ENCODE measurements at places on chromosomes 5 and 9. TPM values are rescaled to one million over a fixed set of nuclear protein-coding genes. Genes with fewer than 3 reads are reported as not detected.
A peak's percentile ranks its signal among the peaks of the same experiment; 100 is the strongest.

GMCL2 gene
- total RNA-seq: not detected

AMACR gene
- total RNA-seq: 14.3 TPM

DNA sequence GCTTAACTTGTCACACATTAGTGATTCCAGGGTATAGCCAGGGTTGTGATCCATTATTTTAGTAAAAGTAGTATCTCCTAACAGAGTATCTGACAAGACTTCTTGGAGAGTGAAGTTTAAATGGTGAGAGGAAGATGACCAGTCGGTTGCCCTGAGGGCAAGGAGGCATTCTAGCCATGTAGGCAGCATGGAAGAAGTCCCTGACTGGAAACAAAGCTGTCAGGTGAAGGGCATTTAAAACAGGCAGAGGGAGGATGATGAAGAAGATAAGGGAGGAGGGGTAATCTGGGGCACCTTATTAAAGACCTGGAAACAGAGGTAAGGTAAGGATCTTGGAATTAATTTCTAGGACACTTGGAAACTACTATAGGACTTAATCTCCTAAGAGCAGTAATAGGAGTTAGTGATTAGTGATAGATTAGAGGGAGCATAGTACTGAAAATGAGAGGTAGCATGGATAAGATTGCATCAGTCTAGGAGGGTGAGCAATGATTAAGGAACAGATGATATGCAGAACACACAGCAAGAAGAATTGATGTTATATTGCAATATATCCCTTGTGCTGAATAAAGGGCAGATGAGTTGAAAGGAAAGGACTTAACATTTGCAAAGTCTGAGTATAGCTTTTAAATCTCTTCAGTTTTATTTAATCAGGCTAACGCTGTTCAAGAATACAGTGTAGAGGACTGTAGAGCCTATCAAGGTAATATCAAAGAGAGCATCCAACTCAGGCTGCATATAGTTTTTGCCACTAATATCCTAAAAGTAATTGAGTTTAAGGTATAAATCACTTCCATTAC lies 9.6 kb downstream of the KIF2A start:
- no peaks in the 10 kb centered on the region for H3K36me3 ChIP-seq
- H3K27ac ChIP-seq: peak overlapping the region; percentile 48
- H3K4me3 ChIP-seq: no peak overlapping the region
- H3K27me3 ChIP-seq: no peaks in the 10 kb centered on the region
- peaks cover 40% of the 10 kb centered on the region for H3K4me1 ChIP-seq

- no peak for DNase-seq
- no peak overlapping the region for H3K4me3 ChIP-seq
- peaks cover 8% of the 10 kb centered on the region for H3K36me3 ChIP-seq
- H3K27me3 ChIP-seq: no peaks in the 10 kb centered on the region
- H3K27ac ChIP-seq: no peak overlapping the region
Observed at GRCh38 chr5:111643499-111643898, 113.5 kb downstream of the NREP start.

GRCh38 chr5:151340004-151340403 lies 7.4 kb downstream of the SLC36A2 start:
- peaks cover 5% of the 10 kb centered on the region for H3K4me1 ChIP-seq
- no peaks in the 10 kb centered on the region for H3K36me3 ChIP-seq
- H3K27me3 ChIP-seq: peaks cover 49% of the 10 kb centered on the region
- no peak overlapping the region for H3K4me3 ChIP-seq
- DNase-seq: no peak

GRCh38 chr9:104802906-104803305 lies 39.0 kb downstream of the NIPSNAP3B start:
- DNase-seq: no peak
- H3K4me3 ChIP-seq: no peak overlapping the region
- peak overlapping the region; percentile 30 for H3K27ac ChIP-seq
- no peaks in the 10 kb centered on the region for H3K4me1 ChIP-seq

FCHO2 gene
- total RNA-seq: 14.6 TPM

DNA sequence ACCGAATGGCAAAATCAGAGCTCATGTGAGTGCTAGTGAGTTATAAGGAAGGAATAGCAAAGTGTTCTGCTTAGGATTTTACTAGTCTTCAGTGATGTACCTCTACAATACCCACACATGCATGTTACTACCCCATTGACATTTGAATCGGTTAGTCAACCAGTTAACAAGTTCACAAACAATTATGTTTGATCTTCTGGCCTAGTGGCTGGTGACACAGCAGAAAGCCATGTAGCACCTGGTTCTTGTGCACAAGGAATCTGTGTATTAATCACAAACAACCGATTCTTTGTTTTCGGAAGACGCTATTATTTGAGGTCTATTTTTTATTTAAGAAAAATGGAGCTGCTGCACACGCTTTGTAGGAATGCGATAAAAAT lies 41.9 kb downstream of the NTRK2 start:
- no peak overlapping the region for H3K4me3 ChIP-seq
- DNase-seq: no peak
- H3K27ac ChIP-seq: no peak overlapping the region

- no peaks in the 10 kb centered on the region for H3K27me3 ChIP-seq
- no peaks in the 10 kb centered on the region for H3K36me3 ChIP-seq
- H3K4me1 ChIP-seq: peaks cover 11% of the 10 kb centered on the region
- DNase-seq: no peak
- H3K4me3 ChIP-seq: no peak overlapping the region
Observed at GRCh38 chr9:123465304-123465703, 109.3 kb downstream of the CRB2 start.

All from neural crest cell (in vitro differentiated cells).